ENCODE measurements at places on chromosomes 7 and 10. TPM values are rescaled to one million over a fixed set of nuclear protein-coding genes. Genes with fewer than 3 reads are reported as not detected.
A peak's percentile ranks its signal among the peaks of the same experiment; 100 is the strongest.

DNA sequence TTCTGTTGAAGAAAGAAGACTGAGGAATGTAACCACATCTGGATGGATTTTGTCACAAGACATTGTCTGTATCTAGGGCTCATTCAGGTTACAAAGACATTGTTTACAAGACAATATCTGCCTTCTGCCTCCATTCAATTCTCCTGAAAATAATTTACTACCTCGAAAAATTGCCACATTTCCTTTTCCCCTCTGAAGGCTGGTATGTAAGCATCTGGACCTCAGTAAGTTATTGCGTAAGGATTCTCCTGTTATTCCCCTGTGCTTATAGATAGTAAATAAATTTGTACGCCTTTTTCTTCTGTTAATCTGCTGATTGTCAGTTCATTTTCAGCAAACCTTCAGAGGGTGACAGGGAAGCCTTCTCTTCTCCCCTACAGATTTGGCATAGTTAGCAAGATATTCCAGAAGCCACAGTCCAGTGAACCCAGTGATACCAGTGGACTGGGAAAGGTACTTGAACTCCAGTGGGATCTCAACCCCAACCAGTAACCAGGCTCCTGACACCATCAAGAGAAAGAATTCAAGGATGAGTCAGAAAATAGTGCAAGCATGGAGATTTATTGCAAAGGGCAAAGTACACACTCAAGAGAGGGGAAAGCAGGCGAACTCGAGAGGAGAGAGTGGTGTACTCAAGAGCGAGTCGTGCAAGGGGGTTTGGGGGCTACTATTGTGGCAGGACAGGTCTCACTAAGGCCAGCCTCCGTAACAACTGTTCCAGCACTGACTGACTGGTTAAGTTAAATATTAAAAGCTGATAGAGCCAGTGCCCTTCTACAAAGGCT, 706.9 kb upstream of the GHITM start:
- no peaks in the 10 kb centered on the region for H3K36me3 ChIP-seq
- H3K4me3 ChIP-seq: no peak overlapping the region
- no peaks in the 10 kb centered on the region for H3K27me3 ChIP-seq
- no peak overlapping the region for H3K27ac ChIP-seq
- H3K4me1 ChIP-seq: no peaks in the 10 kb centered on the region
- no peak for DNase-seq

Gene ANKRD61
- total RNA-seq: not detected

DNA sequence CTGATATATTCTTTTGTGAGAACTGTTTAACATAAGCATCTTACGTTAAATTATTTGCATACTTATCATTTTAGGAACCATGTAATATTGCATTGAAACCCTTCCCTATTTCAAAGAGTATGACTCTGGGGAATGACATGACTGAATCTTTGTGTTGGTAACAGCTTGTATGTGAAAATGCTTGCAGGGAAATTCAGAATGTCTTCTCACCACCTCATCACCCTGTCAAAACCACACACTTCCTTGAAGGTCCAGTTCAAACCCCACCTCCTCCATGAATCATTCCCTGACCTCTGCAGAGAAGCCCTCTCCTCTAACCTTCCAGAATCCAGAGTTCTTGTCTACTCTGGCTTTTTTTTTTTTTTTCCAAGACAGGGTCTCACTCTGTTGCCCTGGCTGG, 26.3 kb upstream of the NKX2-3 start:
- no peak overlapping the region for H3K4me3 ChIP-seq
- H3K27me3 ChIP-seq: peaks cover 4% of the 10 kb centered on the region
- no peaks in the 10 kb centered on the region for H3K36me3 ChIP-seq

GRCh38 chr7:87543623-87544022, 57.1 kb downstream of the ABCB1 start:
- no peaks in the 10 kb centered on the region for H3K36me3 ChIP-seq
- no peak overlapping the region for H3K27ac ChIP-seq
- H3K4me3 ChIP-seq: no peak overlapping the region
- H3K4me1 ChIP-seq: no peaks in the 10 kb centered on the region
- H3K27me3 ChIP-seq: no peaks in the 10 kb centered on the region

Gene CALML5
- not detected for total RNA-seq

- no peaks in the 10 kb centered on the region for H3K4me1 ChIP-seq
- H3K4me3 ChIP-seq: no peak overlapping the region
- no peaks in the 10 kb centered on the region for H3K36me3 ChIP-seq
- H3K27me3 ChIP-seq: no peaks in the 10 kb centered on the region
These were observed 93.5 kb downstream of the AUTS2 start for GRCh38 chr7:69691734-69692133.

DNA sequence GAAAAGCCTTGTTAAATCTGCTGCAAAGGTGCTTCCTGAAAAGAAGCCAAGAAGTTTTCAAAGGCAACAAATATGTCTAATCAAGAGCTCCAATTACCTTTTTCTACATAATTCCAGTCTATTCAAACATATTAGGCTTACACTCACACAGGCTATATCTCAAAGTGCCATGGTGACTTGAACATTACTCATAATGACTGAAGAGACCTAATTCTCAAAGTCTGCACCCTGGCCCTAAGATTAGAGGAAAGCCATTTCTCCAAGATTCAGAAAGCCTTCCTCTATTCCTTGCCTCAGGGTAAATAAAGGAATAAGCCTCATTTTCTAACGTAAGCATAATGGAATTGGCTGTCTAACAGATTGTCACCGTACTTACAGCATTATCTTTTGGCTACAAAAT, 78.3 kb upstream of the THSD7A start:
- H3K36me3 ChIP-seq: no peaks in the 10 kb centered on the region
- no peaks in the 10 kb centered on the region for H3K27me3 ChIP-seq
- no peak for DNase-seq
- H3K4me3 ChIP-seq: no peak overlapping the region

GRCh38 chr10:129938460-129938859, 25.6 kb downstream of the EBF3 start:
- peak; percentile 50 for DNase-seq
- H3K27me3 ChIP-seq: no peaks in the 10 kb centered on the region
- H3K4me1 ChIP-seq: peaks cover 12% of the 10 kb centered on the region
- H3K4me3 ChIP-seq: no peak overlapping the region
- no peak overlapping the region for H3K27ac ChIP-seq
- H3K36me3 ChIP-seq: peaks cover 12% of the 10 kb centered on the region

DNA sequence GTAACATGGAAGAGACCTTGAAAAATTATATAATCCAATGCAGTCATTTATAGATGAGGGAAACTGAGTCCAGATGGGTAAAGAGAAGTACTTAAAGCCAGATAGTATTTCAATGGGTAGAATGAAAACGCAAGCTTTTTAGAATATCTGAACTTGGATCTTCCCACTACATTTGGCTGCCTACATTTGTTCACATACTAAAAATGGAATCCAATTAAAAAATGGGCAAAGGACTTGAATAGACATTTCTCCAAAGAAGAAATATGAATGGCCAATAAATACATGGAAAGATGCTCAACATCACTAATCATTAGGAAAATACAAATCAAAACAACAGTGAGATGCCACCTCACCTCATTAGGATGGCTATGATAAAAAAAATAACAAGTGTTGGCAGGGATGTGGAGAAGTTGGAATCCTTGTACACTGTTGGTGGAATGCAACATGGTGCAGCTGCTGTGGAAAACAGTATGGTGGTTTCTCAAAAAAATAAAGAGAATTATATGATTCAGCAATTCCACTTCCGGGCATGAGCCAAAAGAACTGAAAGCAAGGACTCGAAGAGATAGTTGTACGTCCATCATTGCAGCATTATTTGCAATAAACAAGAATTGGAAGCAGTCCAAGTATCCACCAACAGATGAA, 188.0 kb downstream of the FRMD4A start:
- H3K36me3 ChIP-seq: no peaks in the 10 kb centered on the region
- peak; percentile 56 for DNase-seq
- peaks cover 62% of the 10 kb centered on the region for H3K27me3 ChIP-seq

DNA sequence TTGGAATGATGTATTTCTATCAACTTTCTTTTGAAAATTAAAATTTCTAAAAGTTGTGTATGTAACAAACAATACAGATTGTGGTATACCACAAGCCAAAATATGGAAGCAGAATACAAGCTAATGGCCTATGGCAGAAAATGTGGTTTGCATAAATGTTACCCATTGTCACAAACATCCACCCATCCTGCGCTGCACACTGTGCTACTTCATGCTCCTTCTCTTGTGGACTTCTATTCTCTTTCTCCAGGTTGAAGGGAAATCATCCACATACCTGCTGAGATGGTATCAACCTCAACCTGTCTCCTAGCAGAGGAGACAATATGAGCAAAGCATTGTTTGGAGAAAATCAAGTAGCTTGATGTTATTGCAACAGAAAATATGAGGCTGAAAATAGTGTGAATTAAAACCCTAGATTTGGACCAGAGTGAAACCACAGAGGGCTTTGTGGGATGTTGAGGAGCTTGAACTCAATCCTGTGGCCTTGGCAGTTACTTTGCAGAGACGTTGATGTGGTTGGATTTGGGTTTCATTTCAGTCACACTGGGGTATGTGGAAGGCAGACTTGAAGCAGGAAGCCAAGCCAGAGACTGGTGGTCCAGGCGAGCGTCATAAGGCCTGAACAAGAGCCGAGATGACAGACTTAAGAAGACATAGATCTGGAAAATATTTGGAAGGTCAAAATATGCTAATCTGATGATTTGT, 63.8 kb downstream of the ICA1 start:
- no peaks in the 10 kb centered on the region for H3K27me3 ChIP-seq
- no peak for DNase-seq
- H3K27ac ChIP-seq: no peak overlapping the region
- no peaks in the 10 kb centered on the region for H3K36me3 ChIP-seq
- peaks cover 19% of the 10 kb centered on the region for H3K4me1 ChIP-seq

GRCh38 chr10:58570307-58570723, 57.6 kb downstream of the BICC1 start:
- H3K27ac ChIP-seq: peak overlapping the region; percentile 37
- no peak overlapping the region for H3K4me3 ChIP-seq
- H3K27me3 ChIP-seq: no peaks in the 10 kb centered on the region
- peaks cover 7% of the 10 kb centered on the region for H3K36me3 ChIP-seq

Gene OPN4
- not detected for total RNA-seq

Gene EPO
- total RNA-seq: not detected
